Activated CD4-positive, alpha-beta T cell treated with anti-CD3 and anti-CD28 coated beads, Interleukin-2, amount 10 ng/mL, durations not matched to agents 24 days and 14 days (primary cell): ENCODE measurements at places on chromosomes 13 and 19. TPM values are rescaled to one million over a fixed set of nuclear protein-coding genes. Genes with fewer than 3 reads are reported as not detected.

The MBD3L1 gene
- not detected in 2 replicates for total RNA-seq

DNA sequence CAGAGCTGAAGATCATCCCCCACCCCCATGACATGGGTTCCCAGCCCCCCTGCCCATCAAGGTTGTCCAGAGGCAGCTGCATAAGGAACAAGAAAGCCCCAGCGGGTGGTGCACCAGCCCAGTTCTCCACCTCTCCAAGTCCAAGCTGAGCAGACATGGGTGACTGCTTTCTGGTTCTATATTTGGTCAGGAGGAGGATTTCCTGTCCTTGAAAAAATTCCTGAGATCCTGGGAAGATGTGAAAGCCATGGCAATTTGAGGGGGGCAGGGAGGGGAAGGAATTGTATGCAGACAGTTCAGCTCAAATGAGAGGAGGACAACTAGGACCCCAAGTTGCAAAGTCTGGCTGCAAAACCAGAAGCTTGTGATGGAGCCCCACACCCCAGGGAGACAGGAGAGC is 55.4 kb upstream of the ADGRE5 start:
- DNase-seq, result no peak

GRCh38 chr19:2650515-2650914 is 52.0 kb downstream of the GNG7 start:
- DNase-seq, result no peak

GRCh38 chr19:14470031-14470876 is 4.9 kb downstream of the PTGER1 start:
- no peak for DNase-seq
